Vagina (tissue), 2 donors: ENCODE measurements at places on chromosomes 1 and 21.

GRCh38 chr1:18363436-18363835, 117.3 kb upstream of the KLHDC7A start:
- no peak for DNase-seq

GRCh38 chr1:56227401-56227800, 352.0 kb downstream of the PLPP3 start:
- DNase-seq: no peak

GRCh38 chr1:27353166-27353565, 11.3 kb downstream of the SYTL1 start:
- no peak for DNase-seq

DNA sequence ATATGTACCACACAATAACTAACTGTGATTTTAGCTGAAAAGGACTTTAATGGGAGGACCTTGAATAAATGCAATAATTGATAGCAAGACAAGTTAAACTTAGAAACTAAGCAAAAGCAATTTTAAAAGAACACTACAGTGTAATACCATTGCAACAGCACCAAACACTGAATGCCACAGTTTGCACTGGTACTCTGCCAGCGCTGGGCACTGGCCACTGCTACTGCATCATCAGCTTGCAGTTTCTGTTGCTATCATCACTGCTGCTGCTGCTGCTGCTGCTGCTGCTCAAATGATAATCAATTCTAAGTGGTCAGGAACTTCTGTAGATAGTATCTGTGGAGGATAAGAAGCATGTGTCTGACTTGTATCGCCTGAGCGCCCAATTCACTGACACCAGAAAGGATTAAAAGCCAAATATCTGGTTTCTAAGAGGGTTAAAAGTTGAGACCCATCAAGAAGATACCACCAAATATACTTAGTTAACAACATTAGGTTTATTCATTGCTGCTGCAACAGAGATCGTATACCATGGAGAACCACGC, 306.9 kb downstream of the LRRC40 start:
- DNase-seq: no peak

DNA sequence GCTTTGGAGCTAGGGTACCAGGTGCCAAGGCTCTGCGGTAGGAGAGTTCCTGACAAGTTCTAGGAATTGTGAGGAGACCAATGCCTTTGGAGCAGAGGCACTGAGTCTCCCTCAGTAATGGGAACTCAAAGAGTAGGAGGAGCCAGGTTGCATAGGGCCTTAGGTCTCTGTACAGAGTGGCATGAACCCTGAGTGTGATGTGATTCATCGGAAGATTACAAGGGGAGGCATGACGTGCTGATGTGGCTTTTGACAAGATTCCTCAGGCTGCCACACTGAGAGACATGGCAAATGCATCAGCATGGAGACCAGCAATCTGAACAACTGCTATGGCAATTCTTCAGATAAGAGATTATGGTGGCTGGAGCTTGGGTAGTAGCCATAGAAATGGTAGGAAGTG, 94.6 kb upstream of the SLC44A3 start:
- DNase-seq: no peak

- DNase-seq: no peak
Observed at GRCh38 chr1:53111693-53112092, 30.7 kb downstream of the SLC1A7 start.

DNA sequence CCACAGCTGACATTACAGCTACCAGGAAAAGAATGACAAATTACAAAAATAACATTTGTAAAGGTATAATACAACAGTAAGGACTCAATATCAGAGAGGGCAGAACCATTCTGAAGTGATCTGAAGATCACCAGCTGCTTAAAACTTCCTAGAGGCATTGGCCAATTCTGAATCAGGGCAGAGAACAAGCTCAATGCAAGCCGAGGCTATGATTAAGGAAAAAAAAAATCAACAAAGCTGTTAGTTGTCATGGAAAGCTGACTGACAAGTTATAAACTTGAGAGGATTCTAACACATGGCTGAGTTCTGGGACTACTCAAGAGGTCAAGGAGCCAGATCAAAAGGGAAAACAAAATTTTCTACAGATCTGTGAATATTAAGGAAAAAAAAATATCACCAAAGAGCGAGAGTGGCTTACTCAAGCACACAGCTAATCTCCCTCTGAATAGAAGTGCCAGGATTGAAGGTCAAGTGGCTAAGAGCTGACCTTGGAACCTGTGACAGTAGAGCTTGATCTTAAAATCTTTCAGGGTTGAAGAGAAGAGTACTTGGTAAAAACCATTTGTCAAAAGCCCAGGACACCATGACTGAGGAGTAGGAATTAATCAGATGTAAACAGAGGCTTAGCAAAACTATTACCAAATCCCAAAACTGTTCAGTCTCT, 383.4 kb downstream of the USP25 start:
- no peak for DNase-seq

- DNase-seq: no peak
Observed at GRCh38 chr1:160707236-160708064, 4.2 kb downstream of the CD48 start.

DNA sequence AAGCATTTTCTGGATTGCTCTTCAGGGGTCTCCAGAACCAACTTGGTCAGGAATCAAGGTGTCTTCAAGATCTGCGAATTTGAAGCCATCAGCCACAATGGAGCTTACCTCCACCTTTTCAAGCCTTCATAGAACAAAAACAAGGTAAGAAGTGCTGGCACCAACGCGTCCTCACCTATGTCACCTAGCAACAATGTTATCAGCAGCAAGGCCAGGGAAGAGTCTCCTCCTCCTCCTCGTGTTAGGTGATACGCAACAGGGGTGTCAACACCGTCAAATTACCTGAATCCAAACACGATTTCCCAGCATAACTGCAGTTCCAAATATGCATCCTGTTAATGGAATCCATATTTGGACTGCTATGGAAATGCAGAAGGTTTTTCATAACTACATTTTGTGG, 4.1 kb upstream of the TIAM1 start:
- no peak for DNase-seq

DNA sequence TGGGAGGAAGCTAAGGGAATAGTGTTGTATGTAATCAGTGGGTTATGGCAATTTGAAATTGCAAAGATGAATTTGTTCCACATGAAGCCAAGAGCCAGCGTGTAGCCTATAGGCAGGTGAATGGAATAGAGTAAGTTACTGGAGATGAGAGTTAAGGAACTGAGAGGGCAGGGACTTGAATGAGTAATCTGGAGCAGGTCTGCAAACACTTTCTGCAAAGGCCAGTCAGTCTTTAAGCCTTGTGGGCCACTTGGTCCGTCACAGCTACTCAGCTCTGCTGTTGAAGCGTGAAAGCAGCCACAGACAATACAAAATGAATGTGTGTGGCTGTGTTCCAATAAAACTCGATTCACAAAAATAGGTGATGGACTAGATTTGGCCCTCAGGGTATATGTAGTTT, 29.2 kb downstream of the SZT2 start:
- no peak for DNase-seq

DNA sequence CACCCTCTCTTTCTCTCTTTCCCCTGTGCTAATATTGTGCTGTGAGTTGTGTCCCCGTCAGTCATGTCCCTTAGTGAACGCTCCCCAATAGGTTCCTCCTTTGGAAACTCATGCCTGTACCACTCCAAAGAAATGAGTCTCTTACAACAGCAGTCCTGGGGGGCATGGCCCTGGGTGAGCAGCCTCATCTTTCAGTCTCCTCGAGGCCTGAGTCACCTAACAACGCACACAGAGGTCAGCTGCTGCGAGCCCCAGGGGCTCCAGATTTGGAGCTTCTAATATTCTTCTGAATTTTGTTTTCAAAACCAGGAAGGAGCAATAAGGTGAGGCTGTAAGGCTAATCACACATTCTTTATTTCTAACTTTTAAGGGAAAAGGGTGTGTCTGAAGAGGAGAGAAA, 30.5 kb upstream of the ZBTB8A start:
- no peak for DNase-seq

DNA sequence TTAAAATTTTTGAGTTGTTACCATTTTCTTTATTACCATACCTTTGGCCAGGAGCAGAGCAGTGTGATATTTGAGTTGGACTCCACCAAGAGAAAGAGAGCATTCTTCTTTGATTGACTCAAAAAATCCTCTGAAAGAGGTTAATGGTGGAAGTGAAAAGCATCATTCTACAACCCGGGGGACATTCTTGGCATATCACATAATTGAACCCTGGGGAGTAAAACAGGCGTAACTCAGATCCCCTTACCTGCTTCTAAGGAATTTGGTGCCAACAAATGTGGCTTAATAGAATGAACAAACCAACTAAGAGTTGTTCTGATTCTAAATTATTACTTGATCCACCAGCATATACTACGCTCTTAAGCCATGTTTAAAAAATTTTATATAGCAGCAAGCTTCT, 351.1 kb upstream of the DEPDC1 start:
- DNase-seq: no peak

- no peak for DNase-seq
Observed at GRCh38 chr1:101233495-101233894, 3.3 kb upstream of the S1PR1 start.

DNA sequence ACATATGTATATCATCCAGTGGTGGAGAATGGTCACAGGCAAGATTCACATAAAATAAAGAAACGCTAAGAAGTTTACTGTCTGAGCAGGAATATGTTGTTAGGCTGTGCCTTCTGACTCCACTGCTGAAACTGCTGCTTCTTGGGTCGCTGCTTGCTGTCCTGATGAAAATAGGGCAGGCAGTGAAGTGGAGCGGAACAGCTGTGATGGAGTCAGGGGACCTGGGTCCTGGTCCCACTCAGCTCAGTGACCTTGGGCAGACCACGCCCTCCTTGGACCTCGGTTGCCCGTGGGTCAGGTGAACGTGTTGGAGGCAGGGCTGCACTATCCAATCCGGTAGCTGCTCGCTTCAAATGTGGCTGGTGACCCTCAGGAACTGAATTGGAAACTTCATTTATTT, 33.4 kb upstream of the IFFO2 start:
- DNase-seq: no peak

GRCh38 chr1:218694636-218695035, 349.5 kb downstream of the TGFB2 start:
- no peak for DNase-seq

- no peak for DNase-seq
Observed at GRCh38 chr1:221276896-221277409, 397.7 kb downstream of the HLX start.

GRCh38 chr1:17272646-17273045, 23.7 kb downstream of the PADI3 start:
- no peak for DNase-seq

GRCh38 chr1:54934869-54935268, 45.6 kb upstream of the TMEM61 start:
- no peak for DNase-seq

GRCh38 chr1:203513585-203514031, 19.7 kb downstream of the OPTC start:
- DNase-seq: no peak

DNA sequence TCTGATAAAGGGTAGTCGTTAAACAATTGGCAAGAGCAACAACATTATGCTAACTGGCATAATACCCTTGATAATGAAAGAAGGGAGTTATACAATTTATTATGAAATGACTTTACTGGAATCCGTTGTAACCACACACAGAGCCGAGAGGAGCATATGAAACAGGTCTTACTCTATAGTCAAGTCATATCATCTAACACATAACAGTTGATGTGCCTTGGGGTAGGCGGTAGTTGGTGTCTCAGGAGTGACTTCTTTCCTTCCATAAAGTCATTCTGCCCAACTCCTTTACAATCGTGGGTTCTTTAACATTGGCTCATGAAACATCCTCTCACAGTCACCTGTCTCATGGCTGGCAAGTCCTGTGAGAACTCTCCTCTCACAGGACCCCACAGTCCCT, 225.2 kb downstream of the LTN1 start:
- DNase-seq: no peak

- no peak for DNase-seq
Observed at GRCh38 chr1:156479093-156480015, 21.2 kb downstream of the MEF2D start.

DNA sequence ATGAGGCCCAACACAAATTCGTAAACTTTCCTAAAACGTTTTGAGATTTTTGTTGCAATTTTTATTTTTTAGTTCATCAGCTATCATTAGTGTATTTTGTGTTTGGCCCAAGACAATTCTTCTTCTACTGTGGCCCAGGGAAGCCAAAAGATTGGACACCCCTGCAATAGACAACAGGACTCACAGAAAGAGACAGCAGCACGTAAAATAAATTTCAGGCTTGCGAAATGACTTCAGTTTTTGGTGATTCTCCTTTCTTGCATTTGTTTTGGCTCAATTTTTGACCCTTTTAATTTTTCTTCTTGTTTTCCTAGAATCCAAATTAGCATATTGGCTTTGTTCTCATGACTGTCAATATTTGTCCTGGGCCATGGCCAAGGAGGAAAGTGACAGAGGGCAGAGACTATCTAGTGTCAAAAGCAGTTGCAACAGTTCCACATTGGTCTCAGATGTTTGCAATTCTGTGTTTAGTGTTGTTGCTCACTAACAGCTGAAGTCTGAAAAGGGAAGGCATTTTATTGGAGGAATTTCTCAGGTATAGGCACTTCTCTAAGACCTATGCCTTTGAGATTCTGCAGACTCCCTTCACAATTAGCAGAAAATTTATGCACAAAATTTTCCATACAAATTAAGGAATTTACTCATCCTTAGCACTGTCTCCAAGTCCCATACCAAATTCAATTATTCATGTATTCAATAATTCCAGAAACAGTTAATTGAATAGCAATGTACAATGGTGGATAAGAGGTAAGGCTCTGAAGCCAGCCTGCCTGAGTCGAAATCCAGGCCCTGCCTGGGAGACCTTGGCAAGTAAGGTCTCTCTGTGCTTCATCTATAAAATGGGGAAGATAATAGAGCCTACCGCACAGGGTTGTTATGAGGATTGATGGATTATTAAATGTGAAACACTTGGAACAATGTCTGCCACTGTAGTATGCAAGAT, 160.9 kb upstream of the IVNS1ABP start:
- DNase-seq: no peak

- no peak for DNase-seq
Observed at GRCh38 chr1:29318724-29319123, 82.4 kb downstream of the PTPRU start.

DNA sequence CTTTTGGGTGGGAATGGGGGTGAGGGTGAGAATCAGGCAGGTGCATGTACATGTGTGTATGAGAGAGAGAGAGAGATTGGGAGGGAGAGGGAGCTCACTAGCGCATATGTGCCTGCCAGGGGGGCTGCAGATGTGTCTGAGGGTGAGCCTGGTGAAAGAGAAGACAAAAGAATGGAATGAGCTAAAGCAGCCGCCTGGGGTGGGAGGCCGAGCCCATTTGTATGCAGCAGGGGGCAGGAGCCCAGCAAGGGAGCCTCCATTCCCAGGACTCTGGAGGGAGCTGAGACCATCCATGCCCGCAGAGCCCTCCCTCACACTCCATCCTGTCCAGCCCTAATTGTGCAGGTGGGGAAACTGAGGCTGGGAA, 95.0 kb downstream of the EPHB2 start:
- DNase-seq: no peak

DNA sequence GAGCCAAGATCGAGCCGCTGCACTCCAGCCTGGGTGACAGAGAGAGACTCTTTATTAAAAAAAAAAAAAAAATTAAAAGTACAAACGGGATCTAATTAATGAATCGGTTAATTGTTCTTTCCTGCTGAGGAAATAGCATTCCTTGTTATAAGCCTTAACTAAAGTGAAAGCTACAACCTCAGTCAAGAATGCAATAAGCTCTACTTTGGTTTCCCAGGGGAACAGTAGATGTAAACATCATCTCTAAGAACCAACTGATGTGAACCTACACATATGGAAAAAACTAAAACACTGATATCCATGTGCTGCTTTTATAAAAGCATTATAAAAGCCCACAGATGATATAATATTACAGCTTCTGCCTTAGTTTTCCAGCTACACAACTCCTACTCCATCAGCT, 41.9 kb downstream of the LPGAT1 start:
- no peak for DNase-seq
